Kidney epithelial cell (primary cell): ENCODE measurements at places on chromosomes 5 and 9.

DNA sequence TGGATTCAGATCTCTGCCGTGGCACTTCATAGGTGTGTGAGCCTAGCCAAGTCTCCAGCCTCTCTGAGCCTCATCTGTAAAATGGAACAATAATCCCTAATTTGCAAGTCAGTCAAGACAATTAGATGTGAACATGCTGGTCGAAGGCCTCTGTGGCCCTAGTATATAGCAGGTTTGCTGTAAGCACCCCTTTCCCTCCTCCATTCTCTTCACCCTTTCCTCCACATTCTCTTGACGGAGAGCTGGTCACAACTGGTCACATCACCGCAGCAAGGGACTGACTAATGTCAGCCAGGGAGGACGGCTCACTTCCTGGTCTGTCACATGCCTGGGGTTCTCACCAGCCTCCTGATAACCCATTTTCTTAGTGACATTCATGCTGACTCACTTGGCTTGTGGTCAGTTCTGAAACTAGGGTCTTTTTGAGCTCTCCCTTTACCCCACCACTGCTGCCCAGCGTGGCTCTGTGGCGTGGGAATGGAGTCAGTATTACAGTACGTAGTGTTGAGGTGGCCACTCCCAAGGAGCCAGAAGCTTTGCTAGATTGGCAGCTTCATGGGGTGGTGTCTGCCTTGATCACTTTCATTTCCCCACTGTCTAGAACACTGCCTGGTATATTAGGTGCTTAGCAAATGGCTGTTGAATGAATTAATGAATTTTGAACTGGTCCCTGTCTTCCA lies 47.8 kb downstream of the ERGIC1 start:
- peak; percentile 80 for DNase-seq

DNA sequence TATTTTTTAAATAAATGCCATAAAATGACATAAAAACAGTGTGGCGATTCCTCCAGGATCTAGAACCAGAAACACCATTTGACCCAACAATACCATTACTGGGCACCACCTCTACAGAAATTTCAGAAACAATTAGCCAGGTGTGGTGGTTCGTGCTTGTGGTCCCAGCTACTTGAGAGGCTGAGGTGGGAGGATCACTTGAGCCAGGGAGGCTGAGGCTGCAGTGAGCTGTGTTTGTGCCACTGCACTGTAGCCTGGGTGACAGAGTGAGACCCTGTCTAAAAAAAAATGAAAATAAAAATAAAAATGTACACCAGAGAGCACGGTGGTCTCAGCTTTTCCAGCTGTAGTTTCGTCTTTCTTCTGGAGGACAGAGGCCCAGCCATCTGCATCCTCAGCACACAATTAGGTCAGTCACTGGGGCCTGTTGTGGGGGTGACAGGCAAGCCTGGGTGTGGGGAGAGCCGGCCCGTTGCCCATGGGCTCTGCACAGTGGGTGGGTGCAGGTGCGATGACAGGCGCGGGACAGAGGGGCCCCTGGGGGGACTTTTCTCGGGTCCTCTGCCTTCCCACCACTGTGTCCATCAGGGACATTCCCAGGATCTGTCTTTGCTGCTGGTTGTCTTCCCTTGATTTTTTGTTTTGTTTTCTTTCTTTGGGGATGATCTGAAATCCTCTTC lies 9.8 kb downstream of the COL5A1 start:
- no peak for DNase-seq

GRCh38 chr5:56377573-56377972 lies 144.4 kb upstream of the ANKRD55 start:
- no peak for DNase-seq

GRCh38 chr5:53066088-53066487 lies 43.5 kb downstream of the MOCS2 start:
- DNase-seq = no peak
